Endothelial cell (in vitro differentiated cells): ENCODE measurements at places on chromosomes 2 and 18. TPM values are rescaled to one million over a fixed set of nuclear protein-coding genes. Genes with fewer than 3 reads are reported as not detected.

Gene ANKRD53
- total RNA-seq, result 0.56 TPM

Gene MYCN
- total RNA-seq, result 8.5 TPM

GRCh38 chr2:228039752-228040534 is 141.5 kb downstream of the SPHKAP start:
- DNase-seq, result no peak

GRCh38 chr18:31064130-31064529 is 21.6 kb upstream of the DSC3 start:
- DNase-seq, result no peak

GRCh38 chr2:38495880-38496279 is 106.8 kb downstream of the HNRNPLL start:
- no peak for DNase-seq

- peak; percentile 61 for DNase-seq
Observed at GRCh38 chr2:71455741-71456569, 2.6 kb downstream of the DYSF start.

DNA sequence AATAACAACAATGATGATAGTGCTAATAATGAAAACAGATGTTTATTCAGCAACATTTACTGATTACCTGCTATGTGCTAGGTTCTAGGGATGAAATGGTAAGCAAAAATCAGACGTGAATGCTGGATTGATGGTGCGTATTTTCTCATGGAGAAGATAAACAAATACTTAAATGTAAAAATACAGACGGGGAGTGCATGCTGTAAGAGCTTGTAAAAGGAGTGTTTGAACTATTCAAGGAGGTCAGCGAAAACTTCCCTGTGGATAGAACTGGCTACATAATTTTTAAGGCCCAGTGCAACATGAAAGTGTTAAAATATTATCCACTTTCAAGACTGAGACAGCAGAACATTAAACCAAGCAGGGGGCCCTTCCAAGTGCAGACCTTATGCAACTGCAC is 22.1 kb downstream of the MTX2 start:
- no peak for DNase-seq

GRCh38 chr2:215241791-215242305 is 70.0 kb upstream of the ATIC start:
- DNase-seq, result no peak

DNA sequence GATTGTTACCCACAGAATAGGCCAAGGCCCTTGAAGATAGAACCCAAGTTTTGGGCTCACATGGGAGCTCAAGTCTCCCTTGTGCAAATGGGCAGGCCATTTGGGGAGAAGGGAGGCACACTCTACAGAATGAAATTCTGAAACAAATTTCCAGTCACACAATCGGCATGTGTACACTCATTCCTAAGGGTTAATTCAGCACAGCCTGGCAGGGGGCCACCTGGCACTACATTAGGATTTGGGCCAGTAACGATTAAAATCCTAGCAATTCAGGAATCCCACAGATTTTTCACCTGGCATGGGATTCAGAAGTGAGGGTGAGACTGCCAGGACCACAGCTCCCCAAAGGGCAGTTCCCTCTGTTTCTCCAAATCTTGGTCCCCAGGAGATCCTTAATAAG is 46.4 kb downstream of the BMP10 start:
- no peak for DNase-seq

- no peak for DNase-seq
Observed at GRCh38 chr2:13481201-13481600, 764.5 kb downstream of the TRIB2 start.

DNA sequence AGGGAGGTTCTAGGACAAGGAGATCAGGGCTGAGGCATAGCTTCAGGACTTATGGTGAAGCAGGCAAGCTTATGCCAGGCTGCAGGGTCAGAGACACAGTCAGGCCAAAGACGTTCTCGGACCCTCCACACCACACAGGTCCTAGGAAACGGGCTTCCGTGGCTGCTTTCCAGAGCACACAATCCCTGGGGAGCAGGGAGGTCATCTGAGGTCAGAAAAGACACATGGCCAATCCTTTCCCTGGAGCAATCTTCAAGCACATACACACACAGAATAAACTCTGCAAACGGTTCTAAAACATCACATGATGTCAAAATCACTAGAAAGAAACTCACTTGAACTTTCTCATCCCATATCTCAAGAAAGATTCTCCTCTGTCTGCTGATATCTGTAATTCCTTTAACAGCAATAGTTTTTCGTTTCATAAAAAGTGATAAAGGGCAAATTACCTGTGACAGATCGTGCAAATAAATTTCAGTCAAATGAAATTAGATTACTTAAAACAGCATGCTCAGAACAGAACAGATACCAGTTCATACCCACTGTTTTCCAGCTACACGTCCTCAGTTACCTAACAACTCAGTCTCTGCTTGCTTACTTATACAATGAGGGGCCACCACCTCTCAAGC is 63.9 kb downstream of the MBOAT2 start:
- no peak for DNase-seq

DNA sequence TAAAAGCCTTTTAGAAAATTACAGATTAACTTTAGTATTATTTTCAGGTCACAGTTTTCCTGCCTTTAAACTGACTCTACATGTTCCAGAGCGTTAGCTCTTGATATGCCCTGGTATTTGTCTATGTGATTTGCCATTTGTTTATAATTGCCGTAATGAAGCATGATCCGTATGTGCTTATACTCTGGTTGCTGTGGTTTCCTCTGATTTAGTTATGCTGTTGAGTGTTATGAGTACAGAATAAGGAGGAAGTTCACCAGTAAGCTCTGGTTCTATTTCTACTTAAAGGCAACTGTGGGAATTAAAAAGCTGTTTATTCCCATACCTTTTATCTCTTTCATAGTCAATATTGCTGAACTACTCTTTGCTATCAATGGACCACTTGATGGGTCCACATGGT is 123.5 kb downstream of the OSBPL6 start:
- DNase-seq, result no peak

- DNase-seq, result no peak
Observed at GRCh38 chr2:207873794-207874193, 104.1 kb upstream of the FZD5 start.

- DNase-seq, result no peak
Observed at GRCh38 chr2:28997847-28998735, 17.0 kb downstream of the TOGARAM2 start.

- DNase-seq, result no peak
Observed at GRCh38 chr2:205094031-205094430, 548.8 kb downstream of the PARD3B start.

DNA sequence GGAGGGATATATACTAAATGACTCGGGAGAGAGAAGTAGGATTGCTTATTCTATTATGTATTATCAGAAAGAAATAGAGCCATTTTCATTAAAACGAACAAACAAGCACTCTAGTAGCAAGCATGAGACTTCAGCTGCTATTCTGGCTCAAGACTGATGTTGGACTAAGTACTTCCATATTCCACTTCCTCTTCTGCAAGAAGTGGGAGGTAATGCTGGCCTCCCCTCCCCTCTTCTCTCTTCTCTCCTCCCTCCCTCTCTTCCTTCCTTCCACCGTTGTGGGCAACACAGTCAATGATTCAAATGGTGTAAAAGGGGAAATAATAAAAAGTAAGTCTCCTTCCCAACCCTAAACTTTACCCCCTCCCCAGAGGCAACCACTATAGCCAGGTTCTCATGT is 62.6 kb downstream of the EMX1 start:
- no peak for DNase-seq

GRCh38 chr18:30432349-30432748 is 610.2 kb downstream of the DSC3 start:
- DNase-seq, result no peak

GRCh38 chr18:25726298-25726697 is 364.1 kb downstream of the SS18 start:
- DNase-seq, result peak; percentile 16

DNA sequence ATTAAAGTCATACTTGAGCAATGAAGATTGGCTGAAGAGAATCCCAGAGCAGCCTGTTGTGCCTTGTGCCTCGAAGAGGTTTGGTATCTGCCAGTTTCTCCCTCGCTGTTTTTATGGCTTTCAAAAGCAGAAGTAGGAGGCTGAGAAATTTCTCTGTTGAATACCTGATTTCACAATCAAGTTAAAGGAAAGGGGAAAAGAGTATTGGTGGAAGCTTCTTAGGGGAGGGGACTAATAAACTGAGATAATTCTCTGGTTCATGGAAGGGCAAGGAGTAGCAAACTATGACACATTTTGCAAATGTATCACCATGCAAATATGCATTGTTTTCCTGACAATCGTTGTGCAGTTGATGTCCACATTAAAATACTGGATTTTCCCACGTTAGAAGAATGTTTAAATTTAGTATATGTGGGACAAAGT is at the start of gene IL1B:
Gene IL1B (minus strand): TSS at position 85 of the 423 bp plus-strand sequence. CDS start 550 bp downstream, outside the sequence.
- no peak for DNase-seq

- DNase-seq, result no peak
Observed at GRCh38 chr2:53969285-53969967, 1.4 kb downstream of the PSME4 start.
